ENCODE measurements at places on chromosomes 11 and 22.
A peak's percentile ranks its signal among the peaks of the same experiment; 100 is the strongest.

DNA sequence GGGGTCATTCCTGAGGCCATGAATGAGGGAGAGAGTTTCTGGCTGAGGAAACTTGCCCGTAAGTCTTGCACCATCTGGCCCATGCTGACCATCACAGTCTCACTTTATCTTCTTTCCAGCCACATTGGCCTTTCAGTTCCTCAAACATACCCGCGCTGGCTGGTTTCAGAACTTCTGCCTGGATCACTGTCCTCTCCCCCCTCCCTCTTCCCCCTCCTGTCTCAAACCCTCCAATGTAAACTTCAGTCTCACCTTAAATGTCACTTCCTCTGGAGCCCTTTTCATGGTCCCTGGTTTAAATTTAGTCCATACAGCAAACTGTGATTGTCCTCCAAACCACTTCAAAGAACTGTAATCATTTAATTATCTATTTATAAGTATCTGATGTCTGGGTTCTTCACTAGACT is 3.7 kb upstream of the TMEM109 start:
- no peak for DNase-seq

GRCh38 chr22:35899736-35900135 is 128.9 kb downstream of the RBFOX2 start:
- DNase-seq, result no peak

- no peak for DNase-seq
Measured at GRCh38 chr11:111429066-111429506, 50.0 kb upstream of the POU2AF1 start.

DNA sequence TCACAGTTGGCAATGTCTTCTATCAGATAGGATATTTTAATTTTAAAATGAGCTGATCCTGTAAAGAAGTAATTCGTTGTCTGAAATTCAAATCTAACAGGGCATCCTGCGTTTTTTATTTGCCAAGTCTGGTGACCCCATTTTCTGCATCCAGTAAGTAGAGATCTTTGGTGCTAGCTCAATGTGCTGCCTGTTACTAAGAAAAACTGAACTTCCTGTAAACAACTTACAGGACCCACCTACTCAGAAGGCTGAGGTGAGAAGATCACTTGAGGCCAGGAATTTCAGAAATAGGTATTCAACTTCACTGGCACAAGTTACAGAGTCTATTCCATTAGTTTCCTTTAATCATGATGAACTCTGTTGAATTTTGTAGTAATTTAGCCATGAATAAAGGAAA is 4.0 kb downstream of the ARL14EP start:
- DNase-seq, result no peak

- DNase-seq, result peak; percentile 94
Measured at GRCh38 chr11:47355283-47356128, 3.0 kb upstream of the MYBPC3 start.

GRCh38 chr11:118106789-118107335 is 20.1 kb upstream of the SMIM35 start:
- no peak for DNase-seq
